ENCODE measurements at places on chromosomes 2 and 18.

DNA sequence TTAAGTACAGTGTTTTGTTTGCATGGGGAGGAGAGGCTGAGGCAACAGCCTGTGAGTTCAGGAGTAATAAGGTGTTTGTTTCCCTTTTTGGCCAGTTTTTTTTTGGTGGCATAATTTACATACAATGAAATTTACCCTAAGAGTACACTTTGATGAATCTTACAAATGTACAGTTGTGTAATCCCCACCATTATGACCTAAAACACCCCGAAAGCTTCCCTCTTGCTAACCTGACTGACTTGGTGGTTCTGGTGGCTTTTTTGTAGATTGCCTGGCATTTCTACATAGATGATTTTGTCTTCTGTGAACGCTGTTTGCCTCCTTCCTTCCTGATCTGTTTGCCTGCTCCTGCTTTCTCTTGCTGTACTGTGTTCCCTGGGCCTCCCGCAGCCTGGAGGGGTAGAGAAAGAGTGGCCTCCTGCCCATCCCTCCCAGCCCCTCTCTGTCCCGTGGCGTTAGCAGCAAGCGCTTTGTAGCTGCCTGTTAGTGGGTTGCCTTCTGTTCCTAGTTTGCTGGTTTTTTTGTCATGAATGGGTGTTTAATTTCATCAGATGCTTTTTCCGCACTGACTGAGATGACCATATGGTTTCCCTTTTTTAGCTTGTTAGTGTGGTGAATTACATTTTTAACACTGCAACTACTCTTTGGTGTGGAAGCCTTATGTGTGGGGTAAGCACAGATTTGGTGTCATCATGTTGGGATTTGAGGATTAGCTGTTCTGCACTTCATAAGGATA, 32.1 kb downstream of the ASAP2 start:
- no peak for DNase-seq

GRCh38 chr2:69250981-69251380, 136.0 kb downstream of the GFPT1 start:
- no peak for DNase-seq

GRCh38 chr18:58495207-58495606, 133.7 kb downstream of the ALPK2 start:
- DNase-seq, result no peak

DNA sequence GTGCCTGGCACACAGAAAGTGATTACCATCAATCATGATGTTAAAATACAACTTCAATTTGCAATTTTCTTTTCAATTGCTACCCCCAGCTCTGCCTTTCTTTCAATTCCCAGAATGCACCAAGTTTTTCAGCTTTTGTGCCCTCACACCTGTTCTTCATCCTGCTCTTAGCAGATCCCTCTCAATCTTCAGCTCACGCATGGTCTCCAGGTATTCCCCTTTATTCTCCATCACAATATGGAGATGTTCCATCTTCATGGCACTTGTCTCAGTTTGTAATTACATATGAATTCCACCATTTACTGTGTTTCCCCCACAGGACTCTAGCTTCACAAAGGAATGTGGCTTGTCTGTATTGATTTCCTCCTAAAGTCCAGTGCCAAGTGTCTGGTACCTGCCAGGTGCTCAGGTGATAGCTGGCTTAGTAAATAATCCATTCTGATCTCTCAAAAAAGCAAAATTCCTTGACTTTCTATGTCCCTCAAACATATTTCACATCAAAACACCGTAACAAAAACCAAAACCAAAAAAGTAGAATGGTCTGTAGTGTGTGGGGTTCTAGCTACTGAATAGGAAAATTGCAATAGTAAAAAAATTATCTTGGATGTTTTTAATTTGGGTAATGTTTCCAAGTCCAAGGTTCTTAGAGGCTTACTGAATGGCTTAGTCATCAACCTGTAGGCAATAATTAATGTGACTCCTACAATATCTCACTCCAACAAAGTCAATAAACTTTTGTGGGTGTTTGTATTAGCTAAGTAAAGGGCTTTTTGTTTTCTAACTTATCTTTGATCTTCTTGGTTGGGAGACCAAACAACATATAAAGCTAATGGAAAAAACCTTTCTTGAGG, 2.9 kb upstream of the INSIG2 start:
- DNase-seq, result no peak

DNA sequence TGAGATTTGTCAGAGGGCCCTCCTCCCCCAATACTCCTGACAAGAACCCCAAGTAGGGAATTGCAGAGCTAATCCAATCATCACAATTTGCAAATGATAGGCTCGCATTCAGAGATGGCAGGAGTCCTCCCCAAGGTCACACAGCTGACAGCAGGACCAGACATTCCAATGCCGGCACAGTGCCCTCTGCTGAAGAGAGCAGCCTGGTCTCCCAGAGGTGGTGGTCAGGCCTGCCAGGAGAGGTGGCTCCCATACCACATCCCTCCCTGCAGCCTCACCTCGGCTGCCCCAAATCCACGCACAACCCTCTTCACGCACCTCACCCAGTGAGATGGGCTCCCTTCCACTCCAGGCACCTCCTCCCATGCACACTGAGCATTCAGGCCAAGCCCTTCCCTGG, 25.4 kb downstream of the EN1 start:
- DNase-seq, result no peak

GRCh38 chr2:100780203-100781008, 39.5 kb upstream of the NPAS2 start:
- DNase-seq, result no peak

- DNase-seq, result no peak
These were observed 143.9 kb downstream of the L3MBTL4 start for GRCh38 chr18:6270771-6271216.

GRCh38 chr18:8786483-8787370, 81.4 kb downstream of the MTCL1 start:
- no peak for DNase-seq

- DNase-seq, result no peak
These were observed 742.4 kb downstream of the DCDC2C start for GRCh38 chr2:4445821-4446220.

All from stimulated activated CD8-positive, alpha-beta memory T cell treated with anti-CD3 and anti-CD28 coated beads, Interleukin-7, amount 100 ng/mL, for 48 hours (primary cell).